Mesenchymal stem cell (in vitro differentiated cells and primary cell): ENCODE measurements at places on chromosomes 1 and 21.
A peak's percentile ranks its signal among the peaks of the same experiment; 100 is the strongest.

DNA sequence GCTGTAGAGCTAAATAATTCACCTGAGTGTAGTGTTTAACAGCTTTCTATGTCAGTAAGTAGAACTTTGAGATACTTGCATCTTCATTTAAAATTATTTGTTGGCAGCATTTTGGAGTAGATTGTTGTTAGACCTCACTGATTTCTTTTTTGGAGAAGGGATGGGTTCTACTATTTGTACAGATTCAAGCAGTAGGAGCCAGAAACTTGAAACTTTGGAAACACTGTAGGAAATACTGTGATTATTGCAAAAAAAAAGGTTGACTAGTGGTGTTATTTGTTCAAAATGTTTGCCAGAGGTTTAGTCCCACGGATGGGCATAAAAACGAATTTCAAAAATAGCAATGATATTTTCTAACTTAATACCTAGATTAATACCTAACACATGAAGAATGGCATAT is 102.7 kb downstream of the ATF6 start:
- H3K27ac ChIP-seq = no peak overlapping the region
- H3K36me3 ChIP-seq = peaks cover 11% of the 10 kb centered on the region
- no peaks in the 10 kb centered on the region for H3K27me3 ChIP-seq
- DNase-seq = no peak
- H3K4me1 ChIP-seq = no peaks in the 10 kb centered on the region
- H3K4me3 ChIP-seq = no peak overlapping the region

DNA sequence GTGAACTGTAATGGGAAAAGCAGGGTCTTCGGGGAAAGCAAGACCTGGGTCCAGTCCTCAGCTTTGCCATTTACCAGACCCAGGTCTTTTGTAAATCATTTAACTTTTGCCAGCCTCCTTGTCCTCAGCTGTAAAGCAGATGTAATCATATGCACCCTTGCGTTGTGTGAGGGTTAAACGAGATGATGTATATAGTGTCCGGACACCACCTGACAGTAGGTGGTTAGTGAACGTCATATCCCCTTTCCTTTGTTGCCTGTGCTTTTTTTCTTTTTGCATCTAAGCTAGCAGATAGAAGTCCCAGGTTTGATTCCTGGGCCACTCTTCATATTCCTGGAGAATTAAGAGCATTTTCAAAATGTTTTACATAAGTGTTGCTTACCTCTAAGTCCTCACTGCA is 28.5 kb downstream of the IL12RB2 start:
- H3K4me3 ChIP-seq = no peak overlapping the region
- no peaks in the 10 kb centered on the region for H3K36me3 ChIP-seq
- no peaks in the 10 kb centered on the region for H3K27me3 ChIP-seq
- DNase-seq = no peak

DNA sequence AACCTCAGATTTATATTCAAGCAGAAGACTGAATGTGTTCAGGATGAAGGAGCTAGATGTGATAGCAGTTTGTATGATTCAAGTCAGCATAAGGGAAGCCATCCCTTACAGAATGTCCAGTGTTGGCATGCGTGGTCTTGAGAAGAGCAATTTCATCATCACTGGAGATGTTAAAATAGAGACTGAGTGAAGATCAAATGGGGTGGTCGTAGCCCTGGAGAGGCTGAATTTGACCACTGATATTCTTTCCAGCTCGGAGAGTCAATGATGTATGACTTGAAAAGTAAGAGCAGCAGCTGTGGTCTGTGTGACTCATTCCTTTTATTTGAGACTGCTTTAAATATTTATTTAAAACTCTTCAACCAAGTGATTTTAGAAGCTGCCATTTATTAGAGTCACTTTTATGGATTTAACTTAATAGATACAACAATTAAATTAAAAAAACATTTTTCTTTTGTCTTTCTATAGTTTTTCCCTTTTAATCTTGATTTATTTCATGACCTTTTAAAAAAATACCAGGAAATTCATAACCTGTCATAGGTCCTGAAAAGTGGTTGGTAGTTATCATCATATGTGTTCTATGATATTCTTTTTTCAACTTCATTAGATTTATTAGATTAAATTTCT is 15.5 kb downstream of the FMN2 start:
- no peaks in the 10 kb centered on the region for H3K27me3 ChIP-seq
- no peaks in the 10 kb centered on the region for H3K36me3 ChIP-seq
- H3K4me1 ChIP-seq = peaks cover 3% of the 10 kb centered on the region
- peak overlapping the region; percentile 64 for H3K27ac ChIP-seq

DNA sequence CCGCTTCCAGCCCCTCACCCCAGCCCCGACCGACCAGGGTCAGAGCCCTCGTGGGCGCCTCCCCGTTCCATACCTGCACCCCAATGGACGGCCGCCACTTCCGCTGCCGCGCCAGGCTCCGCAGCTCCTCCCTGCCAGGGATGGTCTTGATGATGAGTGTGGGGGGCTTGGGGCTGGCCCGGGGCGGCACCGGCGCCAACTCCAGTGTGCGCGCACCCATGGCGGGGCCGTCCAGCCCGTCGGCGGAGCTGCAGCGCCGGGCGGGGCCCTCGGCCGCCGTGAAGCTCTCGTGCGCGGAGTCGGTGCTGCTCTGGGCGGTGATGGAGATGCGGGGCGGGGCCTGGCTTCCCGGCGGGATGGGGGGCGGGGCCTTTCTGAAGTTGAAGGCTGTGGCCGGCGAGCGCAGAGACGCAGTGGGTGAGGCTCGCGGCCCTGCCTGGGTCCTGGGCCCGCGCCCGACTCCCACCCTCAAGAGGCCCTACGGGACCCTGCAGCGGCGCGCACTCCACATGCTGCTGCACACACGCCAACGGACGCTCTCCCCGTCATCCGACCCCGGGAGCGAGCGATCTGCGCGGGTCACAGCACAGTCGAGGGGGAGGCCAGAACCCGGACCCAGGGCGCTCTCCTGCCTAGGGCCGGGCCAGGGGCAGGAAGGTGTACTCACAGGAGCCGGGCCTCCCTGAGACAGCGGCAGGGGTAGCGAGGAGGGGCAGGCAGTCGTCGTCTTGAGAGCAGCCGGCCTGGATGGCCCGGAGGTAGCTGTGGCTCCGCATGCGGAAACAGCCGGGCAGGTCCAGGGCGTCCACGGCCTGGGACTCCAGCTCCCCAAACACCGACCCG is 26.1 kb upstream of the SMIM12 start:
- H3K36me3 ChIP-seq = no peaks in the 10 kb centered on the region
- DNase-seq = peak; percentile 31
- H3K4me3 ChIP-seq = peak overlapping the region; percentile 38
- peaks cover 61% of the 10 kb centered on the region for H3K27me3 ChIP-seq
- no peak overlapping the region for H3K27ac ChIP-seq
- H3K4me1 ChIP-seq = peaks cover 13% of the 10 kb centered on the region

DNA sequence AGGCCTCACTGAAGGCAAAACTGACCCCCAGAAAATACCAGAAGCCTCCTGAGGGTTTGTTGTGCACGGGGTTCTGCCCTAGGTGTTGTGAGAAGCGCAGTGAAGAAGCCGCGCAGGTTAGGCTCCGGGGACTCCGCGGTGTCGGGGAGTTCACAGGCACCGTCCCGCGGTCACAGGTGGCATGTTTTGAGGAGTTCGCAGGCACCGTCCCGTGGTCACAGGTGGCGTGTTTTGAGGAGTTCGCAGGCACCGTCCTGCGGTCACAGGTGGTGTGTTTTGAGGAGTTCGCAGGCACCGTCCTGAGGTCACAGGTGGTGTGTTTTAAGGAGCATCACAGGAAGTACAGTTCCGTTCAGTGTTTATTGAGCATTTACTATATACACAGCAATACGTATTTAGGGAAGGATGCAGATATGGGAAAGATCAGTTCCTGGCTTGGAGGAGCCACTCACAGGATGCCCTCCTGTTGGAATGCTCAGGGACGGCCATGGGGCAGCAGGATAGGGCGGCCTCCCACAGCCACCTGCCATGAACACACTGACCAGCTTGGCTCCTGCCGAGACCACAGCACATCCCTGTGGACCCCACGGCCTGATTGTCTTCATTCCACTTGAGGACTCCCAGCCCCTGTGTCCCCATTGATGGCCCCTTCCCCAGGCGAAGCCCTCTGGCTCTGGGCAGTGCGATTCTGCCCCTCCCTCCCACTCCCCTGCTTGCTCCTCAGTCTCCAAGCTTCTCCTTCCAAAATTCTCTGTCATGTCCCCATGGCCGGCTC is 86.0 kb upstream of the VAMP3 start:
- no peaks in the 10 kb centered on the region for H3K4me1 ChIP-seq
- peaks cover 41% of the 10 kb centered on the region for H3K27me3 ChIP-seq
- H3K4me3 ChIP-seq = no peak overlapping the region
- no peak overlapping the region for H3K27ac ChIP-seq

GRCh38 chr21:26965907-26966581 is 844 bp downstream of the ADAMTS5 start:
- peaks cover 1% of the 10 kb centered on the region for H3K4me1 ChIP-seq
- peak overlapping the region; percentile 76 for H3K4me3 ChIP-seq
- no peaks in the 10 kb centered on the region for H3K27me3 ChIP-seq
- H3K36me3 ChIP-seq = peaks cover 5% of the 10 kb centered on the region
- DNase-seq = peak; percentile 44

DNA sequence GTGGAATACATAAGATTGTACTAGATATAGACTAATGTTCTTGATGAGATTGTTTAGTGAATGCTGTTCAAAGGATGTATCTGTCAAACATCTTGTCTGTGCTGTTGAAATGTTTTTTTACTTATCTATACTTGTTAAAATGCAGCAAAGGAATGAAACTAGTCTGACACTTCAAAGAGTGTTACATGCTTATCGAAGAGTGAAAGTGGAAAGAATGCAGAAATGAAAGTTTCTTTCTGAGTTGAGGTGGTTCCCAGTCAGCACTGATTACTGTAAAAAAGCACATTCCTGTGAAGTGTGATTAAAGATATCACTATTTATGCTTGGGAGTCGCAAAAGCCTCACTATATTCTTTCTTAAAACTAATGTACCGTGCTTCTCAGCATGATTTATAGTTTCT is 1225.2 kb downstream of the NCAM2 start:
- no peak for DNase-seq
- no peak overlapping the region for H3K27ac ChIP-seq
- H3K4me1 ChIP-seq = no peaks in the 10 kb centered on the region

DNA sequence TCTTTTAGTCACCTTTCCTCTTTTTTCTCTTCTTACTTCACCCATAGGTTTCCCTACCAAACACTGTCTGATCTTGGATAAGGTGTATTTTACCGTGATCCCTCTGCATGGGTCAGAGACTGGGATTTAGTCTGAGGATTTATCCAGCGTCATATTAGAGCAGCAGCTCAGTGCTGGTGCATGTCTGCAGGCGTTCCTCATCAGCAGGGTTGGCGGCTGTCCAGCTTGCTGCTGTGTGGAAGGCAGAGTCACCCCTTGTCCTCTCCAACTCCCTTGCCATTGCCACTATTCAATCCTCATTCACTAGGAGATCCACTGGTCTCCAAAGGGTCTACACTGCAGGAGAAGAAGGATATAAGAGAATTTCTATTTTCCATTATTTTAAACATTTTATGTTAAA is 7.3 kb upstream of the FAM78B start:
- DNase-seq = no peak
- H3K27me3 ChIP-seq = no peaks in the 10 kb centered on the region
- no peaks in the 10 kb centered on the region for H3K4me1 ChIP-seq
- no peak overlapping the region for H3K27ac ChIP-seq

- no peaks in the 10 kb centered on the region for H3K27me3 ChIP-seq
- H3K36me3 ChIP-seq = peaks cover 4% of the 10 kb centered on the region
- DNase-seq = peak; percentile 36
- no peak overlapping the region for H3K4me3 ChIP-seq
These were observed 21.2 kb downstream of the ARID1A start for GRCh38 chr1:26717017-26717491.

DNA sequence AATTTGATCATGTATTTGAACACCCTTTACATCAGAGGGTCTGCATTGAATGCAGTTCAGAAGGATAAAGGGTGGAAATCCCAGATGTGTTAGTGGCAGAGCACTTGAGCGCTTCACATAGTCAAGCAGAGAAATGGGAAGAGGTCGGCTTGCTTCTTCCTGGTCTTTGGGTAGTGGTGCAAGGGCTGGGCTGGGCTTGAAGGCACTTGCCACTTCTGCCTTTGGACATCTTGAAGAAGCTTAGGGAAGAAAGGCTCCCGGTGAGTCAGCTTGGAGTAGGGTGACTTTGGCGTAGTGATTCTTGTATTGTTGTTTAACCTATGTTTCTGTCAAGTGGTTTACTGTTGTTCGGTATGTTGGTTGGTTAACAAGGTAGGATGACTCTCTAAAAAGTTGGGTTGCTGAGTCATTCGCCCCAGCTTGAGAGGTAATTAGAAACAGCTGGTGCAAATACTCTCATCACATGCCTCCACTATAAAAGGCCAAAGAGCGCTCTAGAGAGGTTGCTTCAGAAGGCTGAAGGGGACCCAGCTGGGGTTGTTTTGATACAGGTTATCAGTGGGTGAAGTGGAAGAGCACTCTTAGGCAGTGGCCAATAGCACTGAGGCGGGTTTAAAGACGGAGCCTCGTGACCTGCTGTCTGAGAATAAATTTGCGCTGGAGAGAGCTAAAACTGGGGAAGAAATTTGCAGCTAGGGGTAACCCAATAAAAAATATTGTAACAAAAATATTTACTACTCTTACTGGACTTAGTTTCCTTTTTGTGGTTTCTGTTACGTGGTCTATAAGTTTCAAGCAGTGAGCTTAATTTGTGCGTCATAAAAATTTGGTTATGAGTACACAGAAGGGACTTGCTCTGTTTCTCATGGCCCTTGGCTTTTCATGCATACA is 1.4 kb downstream of the BACH1 start:
- no peaks in the 10 kb centered on the region for H3K27me3 ChIP-seq
- H3K4me1 ChIP-seq = peaks cover 10% of the 10 kb centered on the region
- DNase-seq = peak; percentile 92
- H3K4me3 ChIP-seq = peak overlapping the region; percentile 56
- no peaks in the 10 kb centered on the region for H3K36me3 ChIP-seq
- H3K27ac ChIP-seq = peak overlapping the region; percentile 77

- DNase-seq = peak; percentile 37
- no peak overlapping the region for H3K27ac ChIP-seq
- H3K4me1 ChIP-seq = no peaks in the 10 kb centered on the region
- H3K36me3 ChIP-seq = no peaks in the 10 kb centered on the region
- no peaks in the 10 kb centered on the region for H3K27me3 ChIP-seq
These were observed 59.8 kb downstream of the MAST2 start for GRCh38 chr1:45863218-45863617.

- no peak for DNase-seq
- H3K27ac ChIP-seq = no peak overlapping the region
- H3K4me3 ChIP-seq = no peak overlapping the region
- H3K27me3 ChIP-seq = peaks cover 4% of the 10 kb centered on the region
- no peaks in the 10 kb centered on the region for H3K36me3 ChIP-seq
- no peaks in the 10 kb centered on the region for H3K4me1 ChIP-seq
These were observed 36.2 kb downstream of the CAMK2N1 start for GRCh38 chr1:20449735-20450311.

DNA sequence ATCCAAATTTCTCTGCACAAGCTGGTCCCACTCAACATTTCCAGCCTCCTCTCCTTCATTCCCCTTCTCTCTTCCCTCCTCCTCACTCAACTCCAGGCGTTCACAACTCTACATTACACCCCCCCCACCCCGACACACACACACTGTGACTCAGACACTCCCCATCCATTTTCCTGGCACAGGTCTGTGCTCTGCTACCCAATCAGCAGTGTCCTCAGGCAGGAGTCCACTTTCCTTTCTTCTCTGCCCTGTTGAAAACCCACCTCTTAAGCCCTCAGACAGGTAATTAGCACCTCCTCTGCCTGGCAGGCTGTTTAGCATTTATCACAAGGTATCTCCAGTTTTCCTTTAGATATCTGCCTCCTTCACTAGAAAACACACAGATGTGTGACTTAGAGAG is 8.8 kb upstream of the LMX1A start:
- no peak overlapping the region for H3K27ac ChIP-seq
- H3K27me3 ChIP-seq = peaks cover 27% of the 10 kb centered on the region
- peak overlapping the region; percentile 19 for H3K4me3 ChIP-seq
- H3K36me3 ChIP-seq = no peaks in the 10 kb centered on the region
- DNase-seq = no peak

- no peak overlapping the region for H3K4me3 ChIP-seq
- H3K36me3 ChIP-seq = no peaks in the 10 kb centered on the region
- H3K27ac ChIP-seq = no peak overlapping the region
- DNase-seq = no peak
These were observed 140.3 kb upstream of the CSF3R start for GRCh38 chr1:36622741-36623648.
